ENCODE measurements at places on chromosomes 4 and X.

DNA sequence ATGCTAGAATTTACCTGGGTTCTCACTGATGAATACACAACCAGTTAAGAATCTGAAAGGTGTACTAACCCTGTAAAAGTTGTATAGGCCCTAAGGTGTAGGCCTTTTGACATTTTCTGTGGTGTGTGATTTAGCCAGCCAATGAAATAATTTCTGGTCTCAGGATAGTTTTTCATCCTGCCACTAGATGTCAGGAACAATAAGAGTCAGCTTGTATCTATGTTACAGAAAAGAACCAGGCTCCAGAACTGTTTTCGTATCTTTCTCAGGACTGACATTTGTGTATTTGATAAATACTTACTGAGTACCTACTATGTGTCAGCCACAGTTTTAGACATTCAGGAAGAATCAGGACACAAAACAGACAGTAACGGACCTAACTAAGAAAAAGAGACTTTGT, 673.6 kb upstream of the TENM3 start:
- no peak for DNase-seq

DNA sequence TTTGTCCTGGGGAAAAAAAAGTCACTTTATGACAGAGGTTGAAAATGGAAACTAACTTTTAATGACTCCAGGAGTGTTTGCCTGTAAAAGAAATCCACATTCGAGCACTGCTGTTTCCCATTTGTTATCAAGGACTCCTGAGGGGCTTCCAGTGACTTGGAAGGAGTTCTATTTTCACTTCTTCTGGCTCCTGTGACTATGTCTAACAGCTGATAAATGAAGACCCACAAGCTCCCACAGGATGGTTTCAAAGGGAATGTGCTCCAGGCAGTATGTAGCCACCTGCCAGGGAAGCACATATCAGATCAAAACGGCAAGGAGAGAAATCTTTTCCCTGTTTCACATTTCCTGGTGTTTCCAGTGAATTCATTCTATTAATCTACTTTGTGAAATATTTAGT, 159.8 kb upstream of the FAM241A start:
- DNase-seq, result no peak

GRCh38 chr4:43223820-43224219, 331.3 kb downstream of the GRXCR1 start:
- no peak for DNase-seq

DNA sequence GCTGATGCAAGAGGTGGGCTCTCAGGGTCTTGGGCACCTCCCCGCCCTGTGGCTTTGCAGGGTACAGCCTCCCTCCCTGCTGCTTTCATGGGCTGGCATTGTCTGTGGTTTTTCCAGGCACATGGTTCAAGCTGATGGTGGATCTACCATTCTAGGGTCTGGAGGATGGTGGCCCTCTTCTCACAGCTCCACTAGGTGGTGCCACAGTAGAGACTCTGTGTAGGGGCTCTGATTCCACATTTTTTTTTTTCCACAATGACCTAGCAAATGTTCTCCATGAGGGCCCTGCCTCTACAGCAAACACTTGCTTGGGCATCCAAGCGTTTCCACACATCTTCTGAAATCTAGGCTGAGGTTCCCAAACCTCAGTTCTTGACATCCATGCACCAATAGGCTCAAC, 657.9 kb upstream of the CT83 start:
- DNase-seq, result no peak

DNA sequence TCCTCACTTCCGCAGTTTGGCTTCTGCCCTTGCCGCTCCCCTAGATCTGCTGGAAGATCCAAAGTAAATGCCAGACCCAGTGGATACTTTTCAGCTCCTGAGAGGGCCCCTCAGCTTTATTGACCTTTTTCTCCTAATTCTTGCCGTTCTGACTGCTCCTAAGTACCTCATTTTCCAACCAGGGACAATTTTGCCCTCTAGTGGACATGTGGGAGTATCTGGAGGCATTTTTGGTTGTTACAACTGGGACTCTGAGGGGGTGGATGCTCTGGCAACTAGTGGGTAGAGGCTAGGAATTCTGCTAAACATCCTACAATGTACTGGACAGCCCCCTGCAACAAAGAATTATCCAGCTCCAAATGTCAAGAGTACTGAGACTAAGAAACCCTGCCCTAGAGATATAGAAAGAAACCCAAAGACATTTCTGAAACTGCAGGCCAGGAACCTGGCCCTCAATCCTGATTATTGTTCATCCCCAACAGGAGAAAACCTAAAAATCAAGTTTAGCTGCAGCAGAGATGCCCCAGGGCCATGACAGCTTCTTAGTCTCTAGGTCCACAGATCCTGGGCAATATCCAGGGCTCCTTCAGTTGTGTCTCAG, 3.4 kb downstream of the TEX13B start:
- no peak for DNase-seq

GRCh38 chr4:172725581-172725980, 443.0 kb upstream of the GALNT7 start:
- no peak for DNase-seq

- no peak for DNase-seq
Measured at GRCh38 chrX:20668550-20668949, 401.8 kb upstream of the RPS6KA3 start.
